Activated T-helper 17 cell treated with anti-CD3 and anti-CD28 coated beads, Interleukin-2, amount 50 U/mL, for 72 hours (primary cell): ENCODE measurements at places on chromosomes 7 and 10. TPM values are rescaled to one million over a fixed set of nuclear protein-coding genes. Genes with fewer than 3 reads are reported as not detected.

- ATAC-seq, result no peak
Observed at GRCh38 chr10:71666639-71667386, 52.8 kb downstream of the C10orf105 start.

- no peak for ATAC-seq
Observed at GRCh38 chr7:1062296-1063294, 18.2 kb downstream of the GPR146 start.

DNA sequence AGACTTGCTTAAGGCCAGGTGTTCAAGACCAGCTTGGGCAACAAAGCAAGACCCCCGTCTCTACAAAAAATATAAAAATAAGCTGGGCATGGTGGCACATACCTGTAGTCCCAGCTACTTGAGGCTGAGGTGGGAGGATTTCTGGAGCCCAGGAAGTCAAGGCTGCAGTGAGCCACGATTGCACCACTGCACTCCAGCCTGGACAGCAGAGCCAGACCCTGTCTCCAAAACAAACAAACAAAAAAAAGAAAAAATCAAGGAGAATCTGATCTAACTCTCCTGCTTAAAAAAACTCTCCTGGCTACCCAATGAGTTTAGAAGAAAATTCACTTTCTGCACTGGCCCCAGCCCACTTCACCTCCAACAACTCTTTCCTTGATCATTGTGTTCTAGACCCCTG is 1.9 kb upstream of the KPNA7 start:
- no peak for ATAC-seq

- no peak for ATAC-seq
Observed at GRCh38 chr10:30357806-30358205, 8.7 kb upstream of the MTPAP start.

DNA sequence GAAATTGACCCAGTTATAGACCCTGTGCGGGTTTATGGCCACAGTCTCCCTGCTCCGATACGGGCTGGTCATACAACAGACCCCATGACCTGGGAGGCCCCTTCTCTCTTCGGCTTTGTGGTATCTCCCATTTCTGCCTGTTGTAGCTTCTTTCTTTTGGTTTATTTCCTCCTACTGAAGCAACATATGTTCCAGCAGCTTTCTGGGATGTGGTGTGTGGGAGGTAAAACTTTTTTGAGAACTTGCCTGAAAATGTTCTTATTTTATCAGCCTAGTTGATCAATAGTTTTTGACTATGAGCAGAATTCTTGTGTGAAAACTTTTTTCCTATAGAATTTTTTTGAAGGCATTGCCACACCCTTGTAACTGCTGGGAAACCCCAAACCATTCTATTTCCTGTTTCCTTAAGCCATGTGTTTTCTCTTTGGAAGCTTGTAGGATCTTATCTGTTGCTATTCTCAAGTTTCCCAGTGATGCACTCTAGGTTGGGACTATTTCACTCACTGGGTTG is 80.0 kb downstream of the DAGLB start:
- ATAC-seq, result no peak

- no peak for ATAC-seq
Observed at GRCh38 chr7:4144811-4145510, 537.1 kb upstream of the FOXK1 start.

GRCh38 chr7:4006687-4007086 is 675.4 kb upstream of the FOXK1 start:
- no peak for ATAC-seq

DNA sequence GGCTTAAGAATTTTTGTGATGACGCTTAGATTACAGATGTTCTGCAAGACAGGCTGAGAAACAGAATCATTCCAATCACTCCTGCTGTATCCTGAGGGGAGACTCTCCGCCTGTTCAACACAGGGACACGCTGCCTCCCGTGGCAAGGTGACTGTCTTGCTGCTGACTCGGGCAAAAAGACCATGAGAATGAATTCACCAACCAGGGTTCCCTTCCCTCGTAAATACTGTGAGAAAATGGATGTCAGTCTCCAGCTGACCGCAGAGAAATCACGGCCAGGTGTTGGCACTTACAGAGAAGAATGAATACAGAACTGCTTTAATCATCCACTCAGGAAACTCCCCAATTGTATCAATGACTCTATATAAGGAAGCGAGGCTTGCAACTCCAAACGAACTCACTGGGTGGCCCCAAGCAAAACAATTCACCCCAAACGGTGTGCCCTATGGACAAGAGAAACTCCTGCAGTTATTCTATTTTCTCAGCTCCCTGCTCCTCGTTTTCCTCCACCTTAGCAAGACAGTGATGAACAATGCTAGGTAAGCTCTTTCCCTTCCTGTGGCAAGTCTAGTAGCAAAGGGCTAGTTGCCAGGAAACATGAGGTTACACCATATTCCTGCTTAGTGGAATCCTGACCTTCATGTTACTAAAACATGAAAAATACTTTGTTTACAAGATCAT is 22.8 kb downstream of the GNA12 start:
- ATAC-seq, result peak; percentile 73

GRCh38 chr7:99407872-99408378 is 472 bp downstream of the PDAP1 start:
- peak; percentile 31 for ATAC-seq

GRCh38 chr7:108037140-108037539 is 34.2 kb upstream of the LAMB1 start:
- no peak for ATAC-seq

- ATAC-seq, result no peak
Observed at GRCh38 chr7:80725181-80725611, 86.8 kb downstream of the CD36 start.

DNA sequence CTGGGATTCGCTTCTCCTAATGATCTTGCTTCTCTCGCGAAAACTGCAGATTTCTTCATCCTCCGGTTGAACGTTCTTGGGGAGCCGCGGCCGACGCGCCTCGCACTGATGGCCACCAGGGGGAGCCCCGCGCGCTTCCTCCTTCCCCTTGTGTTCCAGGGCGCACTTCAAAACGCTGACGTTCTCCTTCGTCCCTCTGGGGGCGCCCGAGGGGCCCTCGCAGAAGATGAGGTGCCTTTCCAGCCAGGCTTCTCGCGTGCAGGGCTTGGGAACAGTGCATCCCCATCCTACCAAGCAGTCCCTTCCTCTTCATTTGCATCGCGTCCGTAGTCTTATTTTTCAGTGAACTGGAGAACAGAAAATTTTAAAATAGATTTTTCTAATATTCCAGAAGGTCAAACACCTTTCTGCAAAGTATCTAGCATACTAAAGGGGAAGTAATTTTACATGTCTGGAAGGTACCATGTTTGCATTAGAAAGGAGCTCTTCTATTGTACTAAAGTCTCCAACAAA is 22.5 kb downstream of the GSTO2 start:
- peak; percentile 95 for ATAC-seq

DNA sequence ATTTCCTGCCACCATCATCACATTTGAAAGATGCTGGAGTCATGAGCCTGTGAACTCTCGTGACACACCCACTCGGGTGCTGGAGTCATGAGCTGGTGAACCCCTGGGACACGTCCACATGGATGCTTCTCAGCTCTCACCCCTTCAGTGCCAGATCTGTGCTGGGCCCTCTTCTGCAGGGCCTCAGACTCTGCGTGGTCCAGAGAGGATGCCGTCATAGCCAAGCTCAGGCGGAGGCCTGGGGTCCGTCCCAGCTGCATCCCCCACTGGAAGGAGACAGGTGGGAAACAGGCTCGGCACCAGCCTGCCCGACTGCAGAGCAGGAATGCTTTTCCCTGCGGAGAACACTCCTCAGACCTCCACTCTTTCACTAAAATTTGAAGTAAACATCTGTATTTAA is 156.5 kb upstream of the PPP2R2D start:
- ATAC-seq, result no peak

DNA sequence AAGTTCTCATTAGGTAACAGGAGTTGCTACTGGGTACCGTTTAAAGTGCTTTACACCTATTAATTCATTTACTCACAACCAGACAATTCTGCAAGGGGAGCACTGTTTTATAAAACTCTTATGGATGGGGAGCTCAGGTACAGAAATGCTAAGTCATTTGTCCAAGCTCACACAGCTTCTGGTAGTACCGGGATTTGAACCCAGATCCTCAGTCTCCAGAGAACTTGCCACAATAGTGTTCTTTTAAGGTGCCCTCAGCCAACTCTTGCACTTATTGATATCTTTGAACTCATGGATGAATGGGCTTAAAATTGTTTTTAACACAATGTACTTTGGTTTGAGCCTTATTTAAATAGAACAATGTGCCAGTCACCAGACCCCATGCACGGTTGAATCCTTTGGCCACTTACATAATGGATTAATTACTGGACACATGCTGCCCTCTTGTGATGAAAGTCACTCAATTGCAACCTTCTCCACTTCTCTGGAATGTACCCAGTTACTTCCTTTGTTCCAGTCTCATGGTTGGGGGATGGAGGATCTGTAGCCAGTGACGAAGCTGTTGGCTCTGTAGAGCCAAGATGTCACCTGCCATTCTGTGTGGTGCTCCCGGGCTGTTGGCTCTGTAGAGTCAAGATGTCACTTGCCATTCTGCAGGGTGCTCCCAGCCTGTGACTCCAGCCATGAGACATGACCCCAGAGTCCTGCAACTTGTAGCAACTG is 65.6 kb downstream of the NOD1 start:
- peak; percentile 54 for ATAC-seq

DNA sequence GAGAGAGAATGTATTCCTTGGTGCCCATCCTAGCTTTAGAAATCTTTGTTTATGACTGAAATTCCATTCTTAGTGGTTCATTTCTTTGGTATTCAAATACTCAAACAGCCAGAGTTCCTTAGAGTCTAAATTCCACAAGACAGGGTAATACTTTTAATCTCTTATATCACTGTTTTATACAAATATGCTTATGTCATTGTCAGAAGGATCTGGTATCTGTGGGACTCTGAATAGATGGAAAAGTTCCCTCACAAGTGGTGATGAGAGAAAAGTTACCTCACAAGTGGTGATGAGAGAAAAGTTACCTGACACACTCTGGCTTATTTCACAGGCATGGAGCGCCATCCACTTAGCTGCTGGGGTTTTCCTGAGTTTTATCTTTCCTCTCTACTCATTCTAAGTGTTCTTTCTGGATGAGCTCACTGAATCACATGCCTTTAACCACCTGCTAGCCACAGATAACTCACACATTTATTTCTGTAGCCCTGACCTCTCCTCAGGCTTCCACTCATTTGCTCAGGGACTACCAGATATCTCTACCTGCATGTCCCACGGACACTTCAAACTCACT is 784.0 kb downstream of the SUGCT start:
- ATAC-seq, result no peak

DNA sequence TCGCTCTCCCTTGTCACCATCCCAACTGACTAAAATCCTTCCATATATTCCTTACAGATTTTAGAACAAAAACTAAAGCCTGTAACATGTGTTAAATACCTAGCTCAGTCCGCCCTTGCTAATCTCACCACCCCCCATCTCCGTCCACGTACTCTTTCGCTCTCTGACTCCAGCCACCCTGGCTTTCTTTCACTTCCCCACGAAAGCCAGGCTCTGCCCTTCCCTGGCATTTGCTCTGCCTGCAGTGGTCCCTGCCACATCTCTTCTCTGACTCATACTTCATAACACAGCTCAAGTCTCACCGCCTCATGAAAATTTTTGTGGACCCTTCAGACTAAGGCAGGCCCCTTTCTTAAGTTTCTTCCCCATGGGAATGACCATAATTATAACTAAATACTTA is 11.7 kb upstream of the GPAM start:
- ATAC-seq, result no peak

DNA sequence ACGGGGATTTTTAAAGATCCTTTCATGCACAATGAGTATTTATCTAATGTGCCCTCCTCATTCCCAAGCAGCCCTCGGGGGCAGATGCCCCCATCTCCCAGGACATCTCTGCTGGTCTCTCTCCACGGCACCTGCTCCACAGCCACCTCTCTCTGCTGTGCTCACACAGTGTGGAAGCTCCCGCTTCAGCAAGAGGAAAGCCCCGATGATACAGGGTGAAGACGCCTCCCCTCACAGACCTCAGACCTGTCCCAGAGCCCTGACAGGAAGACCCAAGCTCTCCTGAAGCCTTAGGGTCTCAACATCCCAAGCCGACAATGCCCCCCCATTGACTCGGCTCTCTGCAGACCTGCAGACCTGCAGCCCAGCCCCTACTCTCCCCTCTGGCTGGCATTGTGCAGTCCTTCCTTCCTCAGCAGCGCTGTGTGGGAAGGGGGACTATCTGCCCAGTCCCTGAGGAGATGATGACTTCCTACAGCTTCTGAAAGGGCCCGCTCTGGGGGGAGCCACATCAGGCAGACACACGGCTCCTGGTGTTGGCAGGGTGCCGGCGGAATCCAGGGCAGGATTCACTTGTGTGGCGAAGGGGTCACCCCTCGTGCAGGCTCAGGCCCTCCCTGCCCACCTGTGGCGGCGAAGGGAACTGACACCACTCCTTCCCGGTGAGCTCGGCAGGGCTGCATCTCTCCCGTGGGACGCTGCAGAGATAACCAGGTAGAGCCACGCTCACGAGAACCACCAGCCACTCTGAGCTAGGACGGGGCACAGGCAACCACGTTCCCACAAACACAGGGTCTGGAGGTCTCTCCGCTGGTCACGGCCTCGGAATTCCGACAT is 61.8 kb downstream of the PTPRN2 start:
- no peak for ATAC-seq

- ATAC-seq, result no peak
Observed at GRCh38 chr7:104267701-104268368, 60.0 kb upstream of the ORC5 start.

DNA sequence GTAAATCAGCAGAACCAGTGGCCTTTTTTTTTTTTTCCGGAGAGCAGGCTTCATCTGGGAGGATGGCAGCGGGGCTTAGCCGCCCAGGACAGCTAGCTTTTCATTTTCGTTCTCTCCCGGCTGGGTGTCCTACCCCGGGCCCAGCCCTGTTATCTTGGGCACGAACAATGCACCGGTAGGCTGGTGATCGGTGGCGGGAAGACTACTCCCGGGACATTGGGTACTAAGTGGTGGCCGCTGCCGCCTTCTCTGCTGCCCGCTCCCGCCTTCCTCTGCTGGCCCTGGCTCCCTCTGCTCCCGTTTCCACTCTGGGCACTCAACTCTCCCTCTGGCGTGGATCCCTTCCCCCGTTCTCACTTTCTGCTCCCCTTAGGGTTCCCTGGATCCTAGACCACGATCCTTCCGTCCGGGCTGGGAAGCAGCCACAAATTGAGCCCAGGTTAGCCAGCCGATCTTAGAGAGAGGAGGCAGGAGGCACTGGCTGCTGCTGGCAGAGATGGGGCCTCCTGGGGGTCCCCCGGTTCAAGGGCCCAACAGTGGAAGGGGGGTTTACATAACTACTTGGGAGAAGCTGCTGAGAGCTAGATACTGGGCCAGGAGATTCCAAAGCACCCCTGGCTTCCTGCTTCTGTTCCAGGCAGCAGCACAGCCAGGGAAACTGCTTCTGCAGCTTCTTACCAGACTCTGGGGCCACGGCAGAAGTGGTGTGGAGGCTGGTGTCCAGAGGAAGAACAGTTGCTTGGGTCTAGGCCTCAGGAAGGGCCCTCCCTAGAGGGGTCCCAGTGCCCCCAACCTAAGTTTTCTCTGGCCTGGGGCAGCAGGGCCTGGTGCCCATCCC is 1.8 kb downstream of the TLX1 start:
- ATAC-seq, result no peak

The VGF gene
- 0.13 TPM for total RNA-seq

The FOXI2 gene
- total RNA-seq, result not detected

The GRID2IP gene
- 0.32 TPM for total RNA-seq

The STEAP1 gene
- 0.79 TPM for total RNA-seq

The SPDYE6 gene
- total RNA-seq, result not detected

The MSS51 gene
- 7.3 TPM for total RNA-seq

The SFTPD gene
- total RNA-seq, result not detected

The NKX2-3 gene
- total RNA-seq, result not detected

The GJD4 gene
- total RNA-seq, result not detected

The NUTM2E gene
- not detected for total RNA-seq

The PDZD7 gene
- 0.48 TPM for total RNA-seq

The SLC26A5 gene
- total RNA-seq, result not detected
